ENCODE measurements at places on chromosomes 2 and 18. TPM values are rescaled to one million over a fixed set of nuclear protein-coding genes. Genes with fewer than 3 reads are reported as not detected.

Gene TANK
- total RNA-seq = 123 TPM

DNA sequence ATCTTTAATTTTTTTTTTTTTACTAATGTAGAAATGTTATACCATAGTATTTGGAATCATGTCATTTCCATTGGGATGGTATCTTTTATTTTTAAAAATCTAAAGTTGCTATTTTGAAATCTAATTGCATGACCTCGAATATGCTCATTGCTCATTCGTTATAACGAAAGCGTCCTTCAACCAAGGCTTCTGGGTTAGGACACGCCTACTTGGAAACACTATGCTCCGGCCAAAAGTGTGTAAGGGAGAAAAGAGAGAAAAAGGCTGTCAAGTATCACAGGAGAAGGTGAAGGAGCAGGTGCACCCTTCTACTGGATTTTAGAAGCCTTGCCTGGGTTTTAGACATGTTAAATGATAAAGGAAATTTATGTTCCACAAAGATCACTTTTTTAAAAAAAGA lies 465.9 kb upstream of the ID2 start:
- no peak for DNase-seq

Gene COL4A3
- 30.8 TPM for total RNA-seq

DNA sequence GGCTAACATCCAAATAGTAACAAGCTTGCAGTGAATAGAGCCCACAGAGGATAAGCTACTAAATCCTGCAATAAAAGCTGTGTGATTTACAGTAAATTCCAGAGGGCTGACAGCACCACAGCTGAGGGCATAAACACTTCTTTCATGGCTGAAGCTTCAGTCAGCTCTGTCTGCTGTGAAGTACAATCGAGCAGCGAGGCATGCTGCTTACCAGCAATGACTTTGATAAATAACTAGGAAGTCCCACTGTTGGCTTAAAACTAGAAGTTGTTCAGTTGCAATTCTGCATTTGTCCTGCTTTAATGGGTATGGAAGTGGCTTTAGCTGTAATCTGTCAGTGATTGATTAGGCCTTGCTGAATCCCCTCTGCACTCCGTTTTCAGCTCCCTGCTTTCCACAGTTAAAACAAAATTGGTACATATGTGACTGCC lies 65.2 kb upstream of the FIGN start:
- DNase-seq = peak; percentile 73

- peak; percentile 93 for DNase-seq
These were observed 13.1 kb downstream of the GNLY start for GRCh38 chr2:85707304-85707703.

DNA sequence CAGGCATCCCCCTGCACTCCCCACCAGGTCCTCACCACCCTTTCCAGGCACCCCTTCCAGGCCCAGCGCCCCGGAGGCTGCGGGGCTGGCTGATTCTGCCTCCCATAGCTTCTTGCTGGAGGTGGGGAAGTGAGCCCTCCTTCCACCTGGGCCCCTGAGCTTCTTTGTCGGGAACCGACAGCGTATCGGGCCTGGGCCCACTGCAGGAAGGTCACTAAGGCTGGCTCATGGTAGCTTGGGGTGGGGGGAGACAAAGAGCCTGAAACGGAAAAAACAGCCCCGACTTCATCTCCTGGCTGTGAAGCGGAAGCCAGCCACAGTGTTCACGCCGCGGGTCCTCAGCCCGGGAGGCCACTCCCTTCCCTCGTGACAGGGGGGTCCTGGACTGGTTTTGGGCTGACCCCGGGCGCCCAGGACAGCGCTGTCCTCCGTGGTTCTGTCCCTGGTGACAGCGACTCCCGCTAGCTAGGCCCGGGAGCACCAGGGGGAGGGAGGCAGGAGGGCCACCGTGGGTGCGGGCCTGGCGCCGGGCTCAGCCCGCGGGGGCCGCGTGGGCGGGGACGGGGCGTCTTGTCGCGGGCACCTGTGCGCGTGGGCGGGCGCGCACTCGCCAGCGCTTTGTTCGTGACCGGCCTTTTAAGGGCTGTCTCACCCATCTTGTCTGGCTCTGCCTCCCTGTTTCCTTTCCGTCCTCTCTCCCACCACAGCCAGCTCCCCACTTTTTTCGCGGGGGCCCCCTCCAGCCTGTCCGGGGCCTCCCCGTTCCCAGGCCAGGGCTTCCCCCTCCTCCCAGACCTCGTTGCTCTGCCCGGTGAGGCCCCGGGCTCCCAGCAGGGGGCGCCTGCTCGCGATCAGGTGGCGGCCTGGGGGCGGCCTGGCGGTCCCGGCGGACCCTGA lies 64.9 kb downstream of the DNMT3A start:
- DNase-seq = no peak

Gene TMEM178A
- total RNA-seq = 2.9 TPM

Gene KCNK3
- 9.6 TPM for total RNA-seq

DNA sequence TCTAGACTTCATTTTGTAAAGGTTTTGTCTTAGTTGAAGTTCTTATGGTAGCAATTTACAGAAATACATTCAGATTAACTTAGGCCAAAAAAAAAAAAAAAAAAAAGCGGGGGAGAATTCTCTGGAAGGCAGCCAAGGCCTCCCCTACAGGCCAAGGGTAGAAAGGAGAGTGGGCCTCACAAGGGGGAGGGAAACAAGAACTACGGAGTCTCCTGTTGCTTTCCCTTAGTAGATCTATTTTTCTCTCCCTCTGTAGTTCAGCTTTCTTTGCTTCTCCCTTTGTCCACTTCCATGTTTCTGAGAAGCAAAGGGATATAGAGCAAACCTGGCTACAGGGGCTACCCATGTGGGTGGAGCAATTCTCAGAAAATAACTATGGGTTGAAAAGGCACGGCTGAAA lies 2.4 kb upstream of the STK11IP start:
- peak; percentile 13 for DNase-seq

DNA sequence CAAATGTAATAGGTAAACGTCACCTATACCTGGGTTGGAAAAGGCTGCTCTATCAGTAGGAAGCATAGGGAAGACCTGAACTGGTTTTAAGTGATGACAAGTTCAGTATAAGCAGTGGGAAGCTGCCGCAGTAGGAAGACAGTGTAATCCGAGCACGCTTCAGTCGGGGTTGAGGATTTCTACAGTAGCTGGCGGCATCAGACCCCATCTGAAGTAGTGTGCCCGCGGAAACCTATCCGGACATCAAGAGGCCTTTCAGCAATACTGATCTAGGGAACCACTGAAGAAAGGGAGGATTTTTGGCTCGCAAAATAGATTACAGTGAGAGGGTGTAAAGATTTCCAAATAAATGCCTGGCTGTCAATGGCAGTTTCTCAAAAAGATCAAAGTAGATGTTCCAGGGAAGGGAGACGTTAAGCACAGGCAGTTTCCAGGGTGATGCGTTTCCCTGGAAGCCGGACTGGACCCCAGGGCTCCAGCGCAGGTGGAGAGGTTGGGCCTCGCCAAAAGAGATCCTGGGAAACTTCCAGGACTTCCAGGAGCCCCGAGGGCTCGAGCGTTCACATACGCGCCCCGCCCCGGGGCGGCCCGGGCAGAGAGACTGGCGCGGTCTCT lies 5.3 kb downstream of the LOXL3 start:
- no peak for DNase-seq

- no peak for DNase-seq
These were observed 690.4 kb upstream of the LRATD1 start for GRCh38 chr2:13942111-13942510.

Gene ERMN
- total RNA-seq = not detected

GRCh38 chr2:143420313-143420712 lies 291.1 kb downstream of the ARHGAP15 start:
- no peak for DNase-seq

DNA sequence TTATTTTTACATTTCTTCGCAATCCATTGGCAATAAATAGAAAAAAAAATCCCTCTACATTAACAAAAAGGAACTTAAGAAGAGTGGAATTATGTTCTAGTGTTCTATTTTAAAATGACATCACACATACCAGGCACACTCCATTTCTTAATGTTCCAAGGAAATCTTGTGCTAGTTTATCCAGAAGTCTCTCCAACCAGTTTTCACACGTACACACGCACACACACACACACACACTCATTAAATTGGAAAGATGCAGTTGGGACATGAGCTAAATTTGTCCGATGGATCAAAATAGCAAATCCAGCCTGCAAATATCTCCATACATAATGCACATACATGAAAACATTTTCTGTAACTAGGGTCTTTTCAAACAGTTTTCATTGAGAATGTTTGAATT lies 78.3 kb downstream of the KCNJ3 start:
- no peak for DNase-seq

- no peak for DNase-seq
These were observed 1447.2 kb downstream of the LRP1B start for GRCh38 chr2:140683658-140684057.

DNA sequence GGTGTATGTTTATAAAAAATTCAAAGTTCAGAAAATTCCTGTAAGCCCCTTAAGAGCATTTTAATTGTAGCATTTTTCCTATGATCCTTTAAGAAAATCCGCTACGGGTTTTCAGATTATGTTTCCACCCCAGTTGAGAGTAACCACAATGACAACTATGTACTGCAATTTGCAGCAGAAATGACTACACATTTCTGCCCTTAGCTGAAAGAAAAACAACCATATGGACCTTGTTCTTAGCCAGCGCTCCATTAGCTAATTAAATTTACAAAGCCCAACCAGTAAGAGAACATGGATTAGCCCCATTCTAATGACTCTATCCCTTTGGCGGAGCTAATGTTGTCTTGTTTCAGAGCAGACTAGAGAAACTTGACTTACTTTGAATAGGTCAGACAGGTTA lies 247.6 kb downstream of the SLC8A1 start:
- DNase-seq = no peak

Gene EFR3B
- total RNA-seq = 0.35 TPM

- no peak for DNase-seq
These were observed 18.3 kb downstream of the ARHGEF33 start for GRCh38 chr2:38907743-38908562.

Gene KCNS3
- 70.9 TPM for total RNA-seq

Gene MREG
- total RNA-seq = 1.9 TPM

DNA sequence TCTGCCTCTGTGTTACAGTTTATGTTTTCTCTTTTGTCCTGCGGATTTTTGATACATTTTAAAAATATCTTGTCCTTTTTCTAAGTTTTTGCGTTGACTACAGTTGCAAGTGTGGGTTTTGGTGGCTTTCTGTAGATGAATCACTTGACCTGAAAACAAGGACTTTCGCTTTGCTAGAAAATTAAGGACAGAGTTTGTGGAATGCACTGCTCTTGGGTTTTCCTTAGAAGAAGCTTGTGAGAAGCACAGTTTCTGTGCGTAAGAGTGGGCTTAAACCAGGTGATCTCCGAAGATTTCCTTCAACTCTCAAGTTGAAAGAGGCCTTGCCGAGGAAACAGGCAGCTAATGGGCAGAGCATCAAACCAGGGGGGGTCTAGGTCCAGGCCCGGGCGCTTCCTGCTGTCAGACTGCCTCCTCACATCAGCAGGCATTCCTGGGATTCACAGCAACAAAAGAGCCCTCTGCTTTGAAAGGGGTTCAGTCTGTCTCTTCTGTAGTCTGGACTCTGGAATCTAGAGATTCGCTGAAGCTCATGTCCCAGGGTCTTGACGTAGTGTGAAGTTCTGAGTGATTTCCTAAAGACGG lies 17.3 kb downstream of the NCK2 start:
- DNase-seq = no peak

Gene LAMA3
- 70.9 TPM for total RNA-seq

GRCh38 chr18:26468931-26469340 lies 79.4 kb downstream of the KCTD1 start:
- DNase-seq = peak; percentile 88

- peak; percentile 57 for DNase-seq
These were observed 101.6 kb upstream of the THOC1 start for GRCh38 chr18:369224-370015.

GRCh38 chr2:223108351-223109050 lies 56.5 kb downstream of the KCNE4 start:
- peak; percentile 23 for DNase-seq

DNA sequence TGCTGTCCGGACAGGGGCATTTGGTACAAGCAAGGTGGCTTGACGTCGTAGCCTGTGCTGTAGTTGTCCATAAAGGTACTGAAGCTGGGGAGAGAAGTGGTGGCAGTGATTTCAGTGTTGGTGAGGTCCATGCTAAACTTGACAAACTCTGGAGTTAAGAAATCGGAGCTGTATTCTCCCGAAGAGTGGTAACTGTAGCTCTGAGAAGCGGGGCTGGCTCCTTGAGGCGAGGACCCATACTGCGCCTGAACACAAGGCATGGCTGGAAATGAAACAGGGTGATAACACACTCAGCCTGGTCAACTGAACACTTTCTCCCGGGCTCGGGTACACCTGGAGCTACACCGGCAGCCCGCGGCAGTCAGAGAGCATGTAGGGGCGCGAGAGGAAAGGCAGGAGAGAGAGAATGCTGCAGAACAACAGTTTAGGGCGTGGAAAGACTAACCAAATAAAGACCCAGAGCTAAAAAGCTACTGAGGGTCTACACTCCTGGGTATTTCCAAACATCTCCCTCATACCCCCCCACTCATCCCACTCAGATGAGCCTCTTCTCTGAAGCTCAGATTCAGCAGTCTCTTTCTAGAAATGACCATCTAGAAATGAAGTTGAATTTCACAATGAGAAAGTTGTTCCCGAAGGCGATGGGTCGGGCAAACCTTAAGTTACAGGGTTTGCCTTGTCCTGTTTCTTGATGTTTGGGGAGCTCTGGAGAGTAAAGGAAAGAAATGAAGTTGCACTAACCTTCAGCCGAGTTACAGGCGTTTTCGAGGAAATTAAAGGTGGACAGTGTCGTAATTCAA lies 2.4 kb downstream of the NR4A2 start:
- no peak for DNase-seq

Gene MFSD2B
- 0.05 TPM for total RNA-seq

GRCh38 chr2:217858519-217859491 lies 144.0 kb downstream of the TNS1 start:
- peak; percentile 9 for DNase-seq

Gene LYG1
- not detected for total RNA-seq

Gene FZD7
- 55.2 TPM for total RNA-seq

- DNase-seq = no peak
These were observed 173.9 kb upstream of the CDH2 start for GRCh38 chr18:28350821-28351220.

DNA sequence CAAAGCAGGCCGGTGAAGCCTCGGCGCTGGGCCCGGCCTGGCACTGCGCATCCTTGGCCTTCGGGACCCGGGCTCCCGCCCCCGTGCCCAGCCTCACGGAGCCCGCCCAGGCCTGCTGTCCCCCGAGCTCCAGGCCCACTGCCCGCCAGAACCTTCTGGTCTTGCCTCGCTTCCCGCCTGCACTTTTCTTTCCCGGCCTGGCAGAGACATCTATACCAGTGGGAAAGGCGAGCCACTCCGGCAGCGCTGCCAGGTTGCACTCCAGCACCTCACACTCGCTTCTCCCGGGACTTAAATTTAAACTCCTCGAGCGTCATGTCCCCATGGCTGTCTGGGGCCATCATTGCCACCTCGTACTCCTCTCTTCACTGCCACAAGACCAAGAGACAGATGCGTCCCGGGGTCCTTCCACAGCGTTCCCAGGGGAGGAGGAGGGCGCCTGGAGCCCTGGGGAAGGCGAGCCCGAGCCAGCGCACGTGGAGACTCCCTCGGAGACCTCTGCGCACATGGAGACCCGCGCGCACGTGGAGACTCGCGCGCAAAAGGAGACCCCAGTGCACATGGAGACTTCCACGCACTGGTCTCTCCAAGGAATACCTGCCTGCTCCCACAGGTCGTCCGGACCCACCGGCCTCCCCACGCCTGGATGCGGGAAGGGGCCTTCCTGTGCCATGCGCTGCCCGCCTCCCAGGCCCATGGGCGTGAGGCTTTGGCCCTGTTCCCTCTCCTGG lies 253.1 kb upstream of the SALL3 start:
- no peak for DNase-seq

Gene CHST10
- total RNA-seq = 11.3 TPM
